Stimulated activated CD4-positive, alpha-beta T cell treated with anti-CD3 and anti-CD28 coated beads, Interleukin-1b, Interleukin-23, amount 100 ng/mL, for 1 hour (primary cell): ENCODE measurements at places on chromosomes 5 and 9.

GRCh38 chr9:6584881-6585597 is 60.5 kb downstream of the GLDC start:
- no peak for DNase-seq

GRCh38 chr9:86282979-86283535 is 719 bp upstream of the ISCA1 start:
- DNase-seq, result no peak

DNA sequence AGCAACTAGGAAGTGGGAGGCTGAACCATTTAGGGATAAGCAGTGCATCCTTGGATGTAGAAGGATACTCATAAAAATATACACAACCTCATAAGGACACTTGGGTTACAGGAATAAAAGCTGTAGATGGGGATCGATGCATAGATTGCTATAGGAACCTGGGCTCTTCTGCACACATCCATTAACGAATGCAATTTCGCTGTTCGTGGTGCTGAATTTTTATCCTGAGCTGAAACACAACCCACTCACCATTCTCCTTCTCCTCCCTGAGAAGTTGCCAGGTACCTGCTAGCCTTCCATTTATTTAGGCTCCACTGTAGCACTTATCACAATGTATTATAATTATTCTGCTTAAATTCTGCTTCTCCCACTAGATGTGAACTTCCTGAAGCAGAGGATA is 320.6 kb upstream of the BRINP1 start:
- no peak for DNase-seq

GRCh38 chr9:127495884-127496555 is 44.7 kb downstream of the LRSAM1 start:
- DNase-seq, result no peak

DNA sequence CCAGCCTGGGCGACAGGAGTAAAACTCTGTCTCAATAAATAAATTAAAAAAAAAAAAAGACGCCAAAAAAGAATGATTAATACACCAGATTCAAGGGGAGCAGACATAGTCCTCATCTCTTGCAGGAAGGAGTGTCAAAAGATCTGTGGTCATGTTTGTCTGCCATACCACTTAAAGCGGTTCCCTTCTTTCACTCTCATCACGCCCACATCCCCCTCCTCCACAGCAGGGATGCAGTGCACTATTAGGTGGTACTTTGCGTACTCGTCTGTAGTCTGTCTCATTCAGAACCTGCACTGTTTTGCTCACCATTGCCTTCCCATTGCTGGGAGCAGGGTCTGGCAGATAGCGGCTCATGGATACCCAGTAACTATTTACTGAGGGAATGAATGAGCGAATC is 11.2 kb downstream of the CDHR2 start:
- DNase-seq, result no peak

GRCh38 chr5:41279040-41279439 is 65.7 kb upstream of the C6 start:
- DNase-seq, result no peak

GRCh38 chr5:171629221-171629620 is 156.4 kb upstream of the SMIM23 start:
- DNase-seq, result no peak

GRCh38 chr5:160843240-160843639 is 8.8 kb downstream of the ATP10B start:
- no peak for DNase-seq

- DNase-seq, result no peak
These were observed 835.4 kb downstream of the SEMA5A start for GRCh38 chr5:8710426-8710930.

GRCh38 chr5:33079548-33079947 is 361.2 kb upstream of the TARS1 start:
- DNase-seq, result no peak

- no peak for DNase-seq
These were observed 516.1 kb upstream of the CDH10 start for GRCh38 chr5:25160891-25161290.

DNA sequence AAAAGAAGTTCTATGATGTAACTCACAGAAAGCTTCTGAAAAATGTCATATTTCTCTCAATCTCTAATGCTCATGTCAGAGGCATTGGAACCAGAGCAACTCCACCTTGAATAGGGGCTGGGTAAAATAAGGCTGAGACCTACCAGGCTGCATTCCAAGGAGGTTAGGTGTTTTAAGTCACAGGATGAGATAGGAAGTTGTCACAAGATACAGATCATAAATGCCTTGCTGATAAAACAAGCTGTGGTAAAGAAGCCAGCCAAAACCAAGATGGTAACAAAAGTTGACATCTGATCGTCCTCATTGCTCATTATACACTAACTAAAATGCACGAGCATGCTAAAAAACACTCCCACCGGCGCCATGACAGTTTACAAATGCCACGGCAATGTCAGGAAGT is 411.1 kb upstream of the GRIA1 start:
- DNase-seq, result no peak

DNA sequence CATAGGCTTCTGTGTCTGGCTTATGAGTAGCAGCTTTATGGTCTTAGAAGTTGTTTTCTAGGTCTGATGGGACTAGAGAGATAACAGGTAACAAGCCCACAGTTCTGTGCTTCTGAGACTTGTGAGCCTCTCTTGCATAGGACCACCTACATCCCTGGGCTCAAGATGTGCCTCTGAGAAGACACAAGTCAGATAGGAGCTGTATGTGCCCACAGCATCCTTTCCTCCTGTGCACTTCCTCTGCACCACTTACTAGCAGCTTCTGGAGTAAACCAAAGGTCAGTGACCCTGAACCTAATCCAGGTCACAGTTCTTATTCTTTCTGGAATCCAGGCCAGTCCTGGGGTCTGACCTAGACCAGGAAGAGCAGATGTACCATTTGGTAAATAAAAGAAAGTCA is 40.0 kb downstream of the GALNT10 start:
- no peak for DNase-seq

GRCh38 chr5:62328772-62329491 is 22.9 kb downstream of the KIF2A start:
- no peak for DNase-seq

GRCh38 chr5:150829744-150830143 is 16.6 kb upstream of the IRGM start:
- no peak for DNase-seq

- no peak for DNase-seq
These were observed at the start of gene NR2F1 for GRCh38 chr5:93582677-93583438. TSS of gene NR2F1 (plus strand) at chr5:93583222. CDS start at chr5:93585024, 1,802 bp downstream.

- no peak for DNase-seq
These were observed 398.2 kb downstream of the NFIB start for GRCh38 chr9:13915591-13916301.

- no peak for DNase-seq
These were observed 49.4 kb downstream of the RETREG1 start for GRCh38 chr5:16567365-16567764.
